ENCODE measurements at places on chromosomes 1 and 21.

- no peak for DNase-seq
Measured at GRCh38 chr1:195806060-195806459, 802.2 kb downstream of the KCNT2 start.

- DNase-seq: no peak
Measured at GRCh38 chr1:202831906-202832305, 21.2 kb downstream of the PCAT6 start.

DNA sequence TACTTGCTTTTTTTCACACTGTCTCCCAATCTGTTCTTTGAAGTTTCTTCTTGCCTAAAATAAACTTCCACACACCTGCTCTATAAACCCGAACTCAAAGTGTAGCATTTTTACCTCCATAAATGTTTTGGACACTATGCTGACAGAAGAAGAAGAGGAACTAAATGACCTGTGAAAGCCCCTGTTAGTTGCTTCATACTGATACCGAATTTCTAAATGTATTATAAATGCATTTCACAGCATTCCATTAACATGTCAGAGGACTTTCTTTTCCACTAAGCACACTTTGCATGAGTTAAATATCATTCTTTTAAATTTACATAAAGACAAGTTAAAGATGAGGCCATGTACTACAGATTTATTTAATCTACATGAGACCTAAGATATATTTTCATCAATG, 281.0 kb downstream of the SMYD3 start:
- no peak for DNase-seq

- no peak for DNase-seq
Measured at GRCh38 chr1:16119926-16120325, 35.9 kb downstream of the EPHA2 start.

GRCh38 chr21:36551321-36551720, 71.4 kb upstream of the CLDN14 start:
- DNase-seq: no peak

DNA sequence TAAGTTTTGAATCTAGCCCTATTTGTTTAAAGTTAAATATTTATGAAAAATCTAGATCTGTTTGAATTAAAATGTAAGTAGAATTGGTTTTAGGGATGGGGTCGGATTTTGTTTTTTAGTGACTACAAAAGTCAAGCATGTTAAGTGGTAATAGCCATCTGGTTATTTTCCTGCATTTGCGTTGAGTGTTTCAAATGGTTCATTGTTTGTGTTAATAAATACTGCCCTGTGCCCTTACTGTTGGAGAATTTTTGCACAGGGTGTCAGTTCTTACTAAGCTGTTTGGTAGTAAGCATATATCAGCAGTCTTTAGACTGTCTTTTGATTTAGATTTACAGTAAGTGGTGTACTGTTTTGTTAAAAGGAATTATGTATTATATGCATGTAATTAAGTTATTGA, 46.1 kb upstream of the TARS2 start:
- peak; percentile 68 for DNase-seq

- peak; percentile 63 for DNase-seq
Measured at GRCh38 chr1:88956003-88956402, 36.4 kb downstream of the KYAT3 start.

DNA sequence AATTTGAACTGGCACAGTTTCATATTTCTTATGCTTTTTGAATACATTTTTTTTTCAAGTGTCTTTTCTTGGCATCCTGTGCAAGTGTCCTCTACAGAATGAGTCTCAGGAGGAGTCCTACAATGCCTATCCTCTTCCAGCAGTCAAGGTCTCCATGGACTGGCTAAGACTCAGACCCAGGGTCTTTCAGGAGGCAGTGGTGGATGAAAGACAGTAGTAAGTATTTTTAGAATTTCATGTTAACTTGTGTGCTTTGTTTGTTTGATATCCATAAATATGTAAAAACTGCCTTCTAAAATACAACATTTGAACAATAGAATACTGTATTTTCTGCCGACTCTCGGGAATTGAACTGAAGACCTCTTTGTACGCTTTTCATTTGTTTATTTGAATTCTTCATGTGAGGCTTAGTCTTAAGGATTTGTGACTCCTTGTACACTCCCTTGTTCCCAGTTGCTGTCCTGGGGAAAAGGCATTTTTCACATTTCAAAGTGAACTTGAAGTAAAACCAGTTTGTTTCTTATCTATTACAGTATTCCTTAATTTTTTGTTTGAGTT, 56.6 kb downstream of the NCF2 start:
- DNase-seq: peak; percentile 96

GRCh38 chr1:188314557-188315137, 1485.9 kb downstream of the PLA2G4A start:
- no peak for DNase-seq

DNA sequence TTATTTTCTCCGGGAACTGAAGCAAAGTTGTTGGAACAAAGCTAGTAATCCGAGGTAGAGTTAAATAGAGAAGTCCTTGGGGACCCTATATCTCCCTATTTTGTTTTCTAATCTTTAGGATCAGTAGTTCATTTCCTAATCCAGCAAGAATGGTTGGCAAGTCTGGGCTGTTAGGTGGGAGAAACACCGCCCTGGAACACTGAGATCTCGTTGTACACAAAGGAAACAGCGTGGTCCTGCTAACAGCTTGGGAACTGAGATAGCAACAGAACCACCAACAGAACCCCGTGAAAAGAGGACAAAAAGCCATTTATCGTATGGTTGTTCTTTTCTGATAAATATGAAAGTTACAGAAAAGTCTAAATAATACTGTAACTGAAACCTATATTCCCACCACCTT, 121.9 kb upstream of the CDC42BPA start:
- DNase-seq: no peak

- no peak for DNase-seq
Measured at GRCh38 chr21:35491920-35492678, 443.0 kb upstream of the RUNX1 start.

DNA sequence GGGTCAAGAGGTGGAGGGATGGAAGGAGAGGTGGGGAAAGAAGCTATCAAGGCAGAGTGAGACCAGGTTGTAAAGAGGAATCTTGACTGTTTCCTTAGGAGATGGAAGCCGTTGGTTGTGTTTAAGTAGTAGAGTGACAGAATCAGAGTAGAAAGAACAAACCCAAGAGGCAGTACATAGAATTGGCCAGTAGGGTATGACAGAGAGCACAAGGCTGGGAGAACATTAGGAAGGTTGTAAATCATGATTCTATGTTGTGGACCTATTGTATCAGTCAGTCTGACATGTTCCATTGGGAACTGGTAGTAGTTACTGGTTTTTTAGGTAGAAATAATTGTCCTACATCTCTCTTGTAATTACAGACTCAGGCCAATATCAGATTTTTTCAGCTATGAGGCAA, 486.9 kb upstream of the USP24 start:
- DNase-seq: peak; percentile 60

DNA sequence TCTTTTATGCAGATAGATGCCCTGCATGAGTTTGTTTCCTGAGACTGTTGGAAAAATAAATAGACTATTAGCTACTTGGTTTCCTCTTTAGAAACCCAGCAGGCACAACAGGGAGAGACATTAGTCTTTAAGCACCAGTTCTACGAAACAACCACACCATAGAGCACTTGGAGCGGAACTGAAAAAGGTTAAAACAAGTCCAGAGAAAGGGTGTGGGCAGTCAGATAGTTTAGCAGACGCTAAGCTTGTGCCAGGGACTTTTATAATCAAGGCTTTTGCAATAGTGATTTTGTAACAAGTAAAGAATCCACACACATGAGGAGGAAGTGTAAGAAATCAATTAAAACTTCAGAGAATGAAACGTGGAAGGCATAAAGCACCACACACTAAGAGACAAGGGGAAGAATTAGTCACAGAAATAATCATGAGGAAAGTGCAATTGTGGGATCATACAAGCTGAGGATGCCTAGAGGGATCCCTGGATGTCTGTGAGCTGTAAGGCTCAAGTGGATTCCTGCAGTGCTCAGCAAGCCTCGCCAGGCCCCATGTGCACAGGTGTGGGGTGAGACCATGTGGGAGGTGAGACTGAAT, 37.8 kb upstream of the TLR5 start:
- DNase-seq: no peak

Measured in SK-MEL-5 (cell line).